ENCODE measurements at places on chromosomes 13 and 19.

- DNase-seq = no peak
Observed at GRCh38 chr13:61156753-61157152, 258.9 kb downstream of the PCDH20 start.

- DNase-seq = no peak
Observed at GRCh38 chr19:49389406-49389805, 1.4 kb downstream of the KASH5 start.

DNA sequence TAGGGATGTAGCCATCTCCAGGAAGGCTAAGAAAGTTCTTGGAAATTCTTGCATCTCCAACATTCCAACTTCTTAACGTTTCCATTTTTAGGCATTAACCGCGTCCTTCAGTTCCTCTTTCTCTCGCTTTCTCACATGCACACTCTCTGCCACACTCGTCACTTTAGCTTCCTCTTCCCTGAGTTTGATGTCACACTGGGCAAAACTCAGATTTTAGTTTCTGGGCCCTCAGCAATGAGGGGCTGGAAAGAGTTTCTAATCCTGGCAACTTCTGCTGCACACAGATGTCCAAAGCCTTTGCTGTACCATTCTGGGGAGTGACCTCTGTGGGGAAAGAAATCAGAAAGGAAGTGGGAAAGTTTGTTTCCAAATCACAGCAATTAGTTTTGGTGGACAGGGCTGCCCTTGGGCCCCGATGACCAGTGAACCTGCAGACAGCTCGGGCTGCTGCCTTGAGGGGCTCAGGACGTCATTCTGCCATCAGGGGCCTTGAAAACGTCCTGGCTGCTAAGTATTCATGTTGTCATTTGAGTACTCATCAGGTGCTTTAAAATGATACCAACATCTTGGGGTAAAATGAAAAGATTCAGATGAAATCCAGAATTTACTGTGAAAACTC lies 89.3 kb downstream of the KL start:
- DNase-seq = no peak

DNA sequence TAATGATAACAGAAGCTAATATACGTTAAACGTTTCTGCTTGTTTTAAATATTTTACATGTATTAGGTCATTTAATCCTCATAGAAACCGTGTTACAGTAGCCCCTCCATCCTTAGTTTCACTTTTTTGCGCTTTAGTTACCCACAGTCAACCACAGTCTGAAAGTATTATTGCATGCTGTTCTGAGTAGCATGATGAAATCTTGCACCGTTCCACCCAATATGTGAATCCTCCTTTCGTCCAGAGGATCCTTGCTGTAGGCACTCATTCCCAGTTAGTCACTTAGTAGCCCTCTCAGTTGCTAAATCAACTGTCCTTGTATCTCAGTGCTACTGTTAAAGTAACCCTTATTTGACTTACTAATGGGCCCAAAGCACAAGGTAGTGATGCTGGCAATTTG lies 257.8 kb downstream of the ENOX1 start:
- no peak for DNase-seq

DNA sequence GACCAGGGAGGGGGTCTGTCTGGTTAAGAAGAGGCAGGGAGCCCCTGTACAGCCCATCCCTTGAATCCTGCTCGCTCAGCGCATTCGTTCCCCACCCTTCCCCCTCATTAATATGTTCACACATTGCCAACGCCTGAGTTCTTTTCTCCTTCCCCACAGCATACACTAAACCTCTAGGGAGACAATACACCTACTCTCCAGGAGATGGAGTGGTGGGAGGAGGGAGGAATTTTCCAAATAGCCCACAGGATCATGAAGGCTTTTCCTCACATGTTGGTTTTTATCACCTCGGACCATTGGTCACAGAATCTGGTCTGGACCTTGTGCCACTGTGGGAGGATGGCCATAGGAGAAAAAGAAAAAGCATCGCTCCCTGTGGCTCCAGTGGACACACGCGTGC lies 294.9 kb downstream of the SHISA2 start:
- DNase-seq = no peak

DNA sequence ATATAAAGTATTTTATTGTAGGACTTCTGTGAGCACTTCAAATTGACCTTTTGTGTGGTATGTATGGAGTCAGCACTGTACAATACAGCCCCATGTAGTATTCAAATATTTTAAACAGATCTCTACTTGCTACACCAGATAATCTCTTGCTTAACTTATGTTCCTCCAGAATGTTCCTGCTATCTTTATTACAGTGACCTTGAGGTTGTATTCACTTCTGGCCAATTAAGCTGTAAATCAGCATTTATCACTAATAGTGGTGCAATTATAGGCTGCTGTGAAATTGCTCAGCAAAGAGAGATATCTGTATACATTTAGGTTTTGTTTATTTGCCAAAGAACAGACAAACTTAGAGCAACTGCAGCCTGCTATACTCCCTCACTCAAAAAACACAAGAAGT lies 1218.6 kb downstream of the PCDH17 start:
- no peak for DNase-seq
